ENCODE measurements at places on chromosomes 7 and 10.
A peak's percentile ranks its signal among the peaks of the same experiment; 100 is the strongest.

GRCh38 chr10:3872712-3873329, 87.8 kb upstream of the KLF6 start:
- DNase-seq, result no peak

- no peak for DNase-seq
Measured at GRCh38 chr10:43210556-43210955, 56.3 kb downstream of the RASGEF1A start.

DNA sequence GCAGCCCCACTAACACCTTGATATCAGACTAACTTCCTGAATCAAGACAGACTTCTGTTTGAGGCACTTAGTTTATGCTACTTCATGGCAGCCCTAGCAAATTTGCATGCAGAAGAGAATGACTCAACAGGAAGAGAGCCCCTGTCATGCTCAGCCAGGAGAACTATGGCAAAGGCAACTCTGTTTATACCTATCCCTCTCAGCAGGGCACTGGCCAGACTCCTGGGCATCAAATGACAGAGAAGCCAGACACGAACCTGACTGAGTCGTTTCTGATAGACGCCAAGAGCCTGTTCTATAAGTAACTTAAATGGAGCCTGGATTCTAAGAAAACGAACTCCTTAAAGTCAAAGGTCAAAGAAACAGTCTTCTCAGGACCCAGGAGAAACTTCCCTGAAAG, 50.9 kb upstream of the UNC5B start:
- no peak for DNase-seq

DNA sequence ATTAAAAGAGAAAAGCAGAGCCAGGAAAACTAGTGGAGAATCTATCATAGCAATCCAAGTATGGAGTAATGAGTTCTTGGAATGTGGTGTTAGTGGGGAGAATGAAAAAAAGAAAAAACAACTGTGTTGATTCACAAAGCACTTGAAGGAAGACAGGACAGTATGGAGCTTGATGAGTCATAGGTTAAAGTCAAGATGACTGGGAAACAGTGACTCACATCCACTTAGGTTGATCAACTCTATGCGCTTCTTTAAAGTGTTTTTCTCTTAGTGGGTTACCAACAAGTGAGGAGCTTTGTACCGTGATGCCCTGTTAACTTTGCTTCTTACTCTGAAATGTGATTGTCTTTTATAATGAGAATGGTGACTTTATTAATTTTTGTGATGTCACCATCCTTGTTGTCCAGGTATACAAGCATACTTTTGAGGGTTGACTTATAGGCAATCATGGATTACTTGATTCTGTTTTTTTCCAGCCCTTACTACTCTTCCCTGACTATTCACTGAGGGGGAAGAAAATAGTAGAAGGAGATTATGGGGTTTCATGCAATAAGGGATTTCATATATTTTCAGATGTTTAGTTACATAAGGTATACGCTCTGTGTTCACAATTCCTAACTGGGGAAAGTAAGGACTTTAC, 32.1 kb upstream of the MDFIC start:
- peak; percentile 21 for DNase-seq

DNA sequence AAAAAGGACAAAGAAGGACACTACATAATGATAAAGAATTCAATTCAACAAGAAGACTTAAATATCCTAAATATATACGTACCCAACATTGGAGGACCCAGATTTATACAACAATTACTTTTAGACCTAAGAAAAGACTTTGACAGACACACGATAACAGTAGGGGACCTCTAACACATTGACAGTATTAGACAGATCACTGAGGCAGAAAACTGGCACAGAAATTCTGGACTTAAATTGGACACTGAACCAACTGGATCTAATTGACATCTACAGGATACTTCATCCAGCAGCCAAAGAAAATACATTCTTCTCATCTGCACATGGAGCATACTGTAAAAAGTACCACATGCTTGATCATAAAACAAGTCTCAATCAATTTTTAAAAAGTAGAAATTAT, 103.8 kb downstream of the DGKI start:
- DNase-seq, result no peak

DNA sequence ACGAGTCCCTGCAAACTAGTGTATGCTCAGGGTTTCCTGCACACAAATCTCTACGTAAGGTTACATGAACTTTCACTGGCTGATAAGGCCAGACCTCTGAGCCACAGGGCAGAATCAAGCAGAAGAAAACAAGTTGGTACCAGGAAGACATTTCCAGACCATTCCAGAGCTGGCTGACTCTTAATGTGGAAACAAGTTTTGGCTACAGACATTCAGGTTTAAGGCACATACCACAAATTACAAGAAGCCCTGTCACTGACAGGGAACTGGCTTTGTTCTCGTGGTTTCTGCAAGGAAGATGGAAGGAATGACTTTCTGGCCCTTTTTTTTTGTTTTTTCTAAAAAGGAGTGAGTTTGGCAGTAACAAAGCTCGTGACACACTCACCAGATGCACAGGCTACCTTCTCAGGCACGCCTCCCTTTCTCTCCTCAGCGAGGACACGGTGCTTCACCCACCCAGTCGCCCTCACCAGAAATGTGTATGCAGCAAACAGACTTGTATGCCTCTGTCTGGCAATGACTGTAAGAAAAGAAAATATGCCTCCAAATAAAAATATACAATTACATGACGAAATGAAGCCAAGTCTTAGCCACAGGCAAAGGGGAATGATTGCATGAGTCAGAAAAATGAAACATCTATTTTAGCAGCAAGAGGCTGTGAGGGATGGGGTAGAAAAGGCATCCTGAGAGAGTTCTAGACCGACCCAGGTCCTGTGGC, 22.6 kb downstream of the PLAC9 start:
- no peak for DNase-seq

- DNase-seq, result no peak
Measured at GRCh38 chr10:122172361-122173008, 98.6 kb upstream of the BTBD16 start.

Measured in hematopoietic multipotent progenitor cell (in vitro differentiated cells).